ENCODE measurements at places on chromosomes 2 and 18.

- DNase-seq, result no peak
Measured at GRCh38 chr2:4354678-4355077, 651.3 kb downstream of the DCDC2C start.

GRCh38 chr2:158197940-158198339, 96.3 kb downstream of the UPP2 start:
- no peak for DNase-seq

GRCh38 chr18:48983793-48984437, 33.1 kb upstream of the SMAD7 start:
- DNase-seq, result no peak

DNA sequence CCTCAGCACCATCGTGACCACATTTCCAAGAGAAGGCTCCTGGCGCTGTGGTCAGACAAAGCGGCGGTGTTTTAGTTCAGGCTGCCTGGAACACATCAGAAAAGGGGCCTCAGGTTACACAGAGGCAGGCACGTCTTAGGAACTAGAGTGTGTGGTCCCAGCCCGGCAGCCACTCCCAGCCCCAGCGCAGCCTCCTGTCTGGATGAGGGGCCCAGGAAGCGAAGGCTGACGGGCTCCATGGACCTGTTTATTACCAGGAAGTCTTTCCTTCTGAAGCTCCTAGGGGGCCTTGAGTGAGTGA, 10.0 kb upstream of the GPR55 start:
- no peak for DNase-seq

GRCh38 chr2:101899871-101900270, 91.9 kb upstream of the IL1R2 start:
- no peak for DNase-seq

DNA sequence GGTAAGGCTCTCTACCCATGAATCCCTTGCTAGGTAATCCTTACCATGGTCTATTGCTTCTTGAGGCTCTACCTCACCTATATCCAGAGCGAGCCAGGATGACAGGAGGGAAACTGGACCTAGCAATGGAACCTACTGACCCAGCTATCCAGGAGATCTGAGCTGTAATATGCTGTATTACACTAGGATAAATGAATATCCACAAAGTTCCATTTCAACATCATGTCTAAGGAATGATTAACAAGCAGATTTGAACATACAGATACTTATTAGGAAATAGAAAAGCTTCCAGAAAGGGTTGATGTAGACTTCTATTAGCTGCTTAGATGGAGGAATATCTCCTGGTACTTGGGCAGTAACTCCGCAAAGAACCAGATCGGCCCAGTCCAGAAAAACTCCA, 110.1 kb downstream of the BAZ2B start:
- DNase-seq, result no peak

DNA sequence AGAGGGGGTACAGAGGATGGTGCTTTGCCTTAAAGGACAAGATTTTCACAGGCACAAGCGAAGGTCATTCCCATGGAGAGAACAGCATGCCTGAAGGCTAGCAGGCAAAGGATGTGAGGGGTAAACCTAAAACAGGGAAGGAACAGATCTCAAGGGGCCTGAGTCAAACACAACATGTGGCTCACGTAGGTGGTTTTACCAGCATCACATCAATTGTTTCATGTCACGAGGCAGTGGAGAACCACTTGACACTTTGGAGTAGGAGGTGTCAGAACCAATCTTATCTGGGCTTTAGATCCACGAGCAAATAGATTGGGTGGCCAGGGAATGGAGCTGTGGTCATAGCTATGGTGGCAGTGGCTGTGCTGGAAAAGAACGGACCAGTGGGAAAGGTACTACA, 8.4 kb downstream of the COX5B start:
- no peak for DNase-seq

- DNase-seq, result no peak
Measured at GRCh38 chr2:46985512-46985911, 69.9 kb upstream of the MCFD2 start.

DNA sequence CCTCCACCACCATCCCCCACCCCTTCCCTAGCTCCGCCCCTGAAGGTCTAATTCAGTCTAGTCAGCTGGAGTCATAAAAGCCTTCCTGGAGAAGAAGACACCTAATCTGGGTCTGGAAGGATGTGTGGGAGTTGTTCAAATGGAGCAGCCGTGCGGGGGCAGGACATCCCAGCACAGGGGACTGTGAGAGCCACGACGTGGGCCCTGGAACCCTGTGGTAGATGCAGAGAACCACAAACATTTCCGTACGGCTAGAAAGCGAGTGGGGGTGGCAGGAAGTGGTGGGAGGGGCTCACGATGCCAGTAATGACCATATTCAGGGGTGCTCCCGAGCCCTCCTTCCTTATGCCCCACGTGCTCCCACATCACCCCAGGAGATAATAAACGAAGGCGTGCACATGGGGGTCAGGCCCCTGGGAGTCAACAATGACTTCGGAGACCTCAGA, 20.9 kb upstream of the COL6A3 start:
- DNase-seq, result no peak

DNA sequence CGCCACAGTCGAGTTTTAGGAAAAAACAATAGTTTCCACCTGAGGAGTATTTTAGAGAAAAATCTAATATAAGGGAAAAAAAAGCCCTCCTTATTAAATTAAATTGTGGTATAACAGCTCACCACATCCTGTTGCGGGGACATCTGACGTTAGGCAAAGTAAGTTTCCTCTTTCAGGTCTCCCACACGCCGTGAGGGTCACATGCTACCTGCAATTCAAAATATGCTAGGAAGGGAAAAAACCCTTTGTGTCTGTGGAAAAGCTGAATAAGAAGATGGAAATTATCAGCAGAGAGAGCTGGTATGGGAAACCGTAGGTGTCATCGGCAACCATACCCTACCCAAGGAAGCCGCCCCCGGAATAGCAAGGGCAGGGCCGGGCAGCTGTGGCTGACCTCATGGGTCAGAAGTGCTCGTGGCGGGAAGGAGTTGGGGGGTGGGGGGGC, 128.0 kb downstream of the NFATC1 start:
- DNase-seq, result no peak

- DNase-seq, result no peak
Measured at GRCh38 chr2:44392338-44392943, 30.7 kb downstream of the CAMKMT start.

DNA sequence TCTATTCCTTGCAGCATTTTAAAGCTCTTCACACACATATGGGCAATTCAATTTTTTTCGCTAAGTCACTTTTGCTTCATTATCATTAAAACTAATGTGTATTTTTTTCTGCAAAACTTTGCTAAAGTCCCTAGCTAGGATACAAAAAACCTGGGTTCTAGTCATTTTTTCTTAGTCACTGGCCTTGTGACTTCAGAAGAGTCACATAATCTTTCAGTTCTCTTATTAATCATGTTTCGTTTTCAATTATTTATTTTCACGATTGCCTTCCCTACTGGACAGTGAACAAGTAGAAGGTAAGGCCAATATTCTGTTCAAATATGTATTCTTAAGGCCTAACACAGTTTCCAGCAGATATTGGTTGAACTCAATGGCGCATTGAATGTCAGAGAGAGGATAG, 60.9 kb upstream of the CYRIA start:
- no peak for DNase-seq

Data from NCI-H187 treated with DMSO at 0.1 percent for 48 hours (cell line).